ENCODE measurements at places on chromosomes 12 and 14. TPM values are rescaled to one million over a fixed set of nuclear protein-coding genes. Genes with fewer than 3 reads are reported as not detected.

Gene CLEC6A
- total RNA-seq = not detected

Gene GLT8D2
- total RNA-seq = 0.25 TPM

Gene LALBA
- total RNA-seq = not detected

Gene SLCO1A2
- 0.32 TPM for total RNA-seq

Gene NAV3
- 11.6 TPM for total RNA-seq

Gene OLR1
- 0.67 TPM for total RNA-seq

Gene OR2AP1
- not detected for total RNA-seq

Gene NFYB
- total RNA-seq = 27.6 TPM

Gene AICDA
- total RNA-seq = 0.05 TPM

Gene MYRFL
- not detected for total RNA-seq

Gene RDH12
- 0.09 TPM for total RNA-seq

Gene SVOP
- not detected for total RNA-seq

Gene RTN1
- 0.06 TPM for total RNA-seq

Gene GSG1
- 0.35 TPM for total RNA-seq

Gene MDM1
- total RNA-seq = 8.9 TPM

Gene RITA1
- total RNA-seq = 37.3 TPM

Gene CYP46A1
- total RNA-seq = 0.09 TPM

Gene PRH2
- total RNA-seq = not detected

Gene CD27
- total RNA-seq = not detected

Gene SLC2A14
- total RNA-seq = not detected

Gene KCNC2
- total RNA-seq = not detected

Gene ARG2
- total RNA-seq = 1.3 TPM

Gene HCAR1
- total RNA-seq = 0.02 TPM

Gene GPR65
- total RNA-seq = not detected

Gene PELI2
- 0.93 TPM for total RNA-seq

Gene TAS2R7
- total RNA-seq = not detected

Gene CELA1
- not detected for total RNA-seq

Gene DPPA3
- not detected for total RNA-seq

Gene SLC7A8
- total RNA-seq = 0.72 TPM

Gene DCN
- not detected for total RNA-seq

Gene TRPV4
- total RNA-seq = 0.08 TPM

All from A549 treated with CORT108297 at 1 μM for 4 hours (cell line).